Right ventricle myocardium superior (tissue), 1 donor: ENCODE measurements at places on chromosomes 7 and 10. TPM values are rescaled to one million over a fixed set of nuclear protein-coding genes. Genes with fewer than 3 reads are reported as not detected.

Gene CTNNA3
- 129 TPM for total RNA-seq

Gene CLCN1
- total RNA-seq: 0.08 TPM

Gene AGR2
- not detected for total RNA-seq

Gene CRYGN
- total RNA-seq: 0.43 TPM

Gene DNA2
- 2.0 TPM for total RNA-seq

Gene INA
- total RNA-seq: not detected

Gene DENND2A
- 11.6 TPM for total RNA-seq

Gene TMEM270
- not detected for total RNA-seq

Gene PPP1R17
- total RNA-seq: not detected

Gene METTL27
- 0.43 TPM for total RNA-seq

Gene GDF10
- total RNA-seq: 0.11 TPM

Gene EVX1
- total RNA-seq: not detected

Gene A1CF
- 0.16 TPM for total RNA-seq

Gene PTER
- 22.3 TPM for total RNA-seq

Gene NPSR1
- total RNA-seq: not detected

Gene HTR5A
- not detected for total RNA-seq

Gene ZC3HAV1L
- 2.9 TPM for total RNA-seq

Gene EIF5AL1
- total RNA-seq: 0.13 TPM

Gene PYROXD2
- 8.4 TPM for total RNA-seq

Gene GUSB
- total RNA-seq: 16.1 TPM

Gene SLC13A1
- total RNA-seq: not detected

Gene SFXN2
- total RNA-seq: 1.7 TPM

Gene SEMA3D
- total RNA-seq: 1.1 TPM

Gene WNT8B
- not detected for total RNA-seq

Gene PDK4
- 374 TPM for total RNA-seq

Gene CALHM1
- not detected for total RNA-seq

Gene TRPV5
- total RNA-seq: not detected

Gene CYP3A4
- 0.70 TPM for total RNA-seq

Gene DENND11
- 8.6 TPM for total RNA-seq

Gene TMEM178B
- 35.4 TPM for total RNA-seq

Gene TMEM236
- total RNA-seq: 0.43 TPM

Gene C10orf105
- 0.05 TPM for total RNA-seq

Gene COL28A1
- 6.7 TPM for total RNA-seq

Gene PFKFB3
- total RNA-seq: 24.7 TPM

Gene NUTM2A
- total RNA-seq: 1.9 TPM

Gene ZPBP
- total RNA-seq: not detected

Gene LIPK
- total RNA-seq: not detected

Gene COL26A1
- total RNA-seq: not detected

Gene TMEM26
- total RNA-seq: 0.54 TPM
